Calu3 (cell line): ENCODE measurements at places on chromosomes 12 and 14.
A peak's percentile ranks its signal among the peaks of the same experiment; 100 is the strongest.

DNA sequence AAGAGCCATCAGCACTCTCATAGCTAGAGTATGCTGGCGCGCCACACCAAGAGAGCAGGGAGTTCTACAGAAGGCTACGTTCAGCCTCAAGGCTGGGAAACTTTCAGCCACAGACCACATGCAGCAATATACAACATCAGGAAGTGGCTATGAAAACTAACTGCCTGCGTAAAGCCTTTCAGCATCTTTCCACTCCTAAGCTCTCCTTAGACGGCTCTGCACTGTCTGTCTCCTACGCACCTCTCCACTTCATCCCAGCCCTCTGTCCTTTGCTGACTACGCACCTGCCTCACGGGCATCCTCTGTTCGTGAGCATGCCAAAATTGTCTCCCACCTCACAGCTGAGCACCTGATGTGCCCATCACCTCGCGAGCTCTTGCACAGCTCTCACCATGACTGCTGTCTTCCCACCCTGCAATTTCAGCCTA is 9.7 kb downstream of the MPHOSPH9 start:
- no peak for DNase-seq

DNA sequence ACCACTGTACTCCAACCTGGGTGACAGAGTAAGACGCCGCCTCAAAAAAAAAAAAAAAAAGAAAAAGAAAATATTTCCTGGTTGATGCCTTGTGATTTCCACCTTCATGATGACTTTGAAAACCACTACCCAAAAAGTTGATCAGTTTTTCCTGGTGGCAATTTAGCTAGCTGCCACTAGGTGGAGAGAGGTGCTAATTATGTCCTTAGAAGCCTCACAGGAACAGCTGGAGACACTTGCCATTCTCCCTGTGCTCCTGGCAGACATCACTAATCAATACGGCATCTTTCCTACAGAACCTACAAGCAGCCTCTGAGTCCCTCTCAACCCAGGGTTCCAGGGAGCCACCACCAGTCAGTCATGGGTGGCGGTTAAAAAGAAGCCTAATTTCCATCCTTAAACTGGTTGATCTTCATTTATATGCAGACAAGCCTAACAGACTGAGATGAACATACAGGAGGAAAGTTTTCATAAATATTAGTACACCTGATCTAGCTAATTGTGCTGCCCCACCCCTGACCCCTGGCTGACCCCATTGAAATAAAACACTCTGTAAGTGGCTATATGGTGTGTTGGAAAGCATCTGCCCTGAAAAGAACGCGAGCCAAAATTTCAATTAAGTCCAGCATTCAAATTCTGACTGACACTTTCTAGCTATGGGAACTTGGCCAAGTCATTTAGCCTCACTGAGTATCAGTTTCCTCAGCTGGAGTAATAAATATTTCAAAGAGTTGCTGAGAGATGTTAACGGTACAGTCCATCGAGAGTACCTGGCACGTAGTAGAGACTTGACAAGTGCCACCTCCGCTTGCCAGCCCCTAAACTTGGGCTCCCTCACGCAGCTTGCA is 6.2 kb upstream of the OAS1 start:
- peak; percentile 64 for DNase-seq

- no peak for DNase-seq
These were observed 155.6 kb upstream of the IFNG-AS1 start for GRCh38 chr12:67833602-67834001.

GRCh38 chr12:101491329-101491728 is 16.2 kb downstream of the SPIC start:
- DNase-seq = no peak

- DNase-seq = no peak
These were observed 57.7 kb downstream of the ADGRD1 start for GRCh38 chr12:131011165-131012079.

GRCh38 chr14:59020382-59020781 is 168.1 kb upstream of the DAAM1 start:
- DNase-seq = peak; percentile 38

DNA sequence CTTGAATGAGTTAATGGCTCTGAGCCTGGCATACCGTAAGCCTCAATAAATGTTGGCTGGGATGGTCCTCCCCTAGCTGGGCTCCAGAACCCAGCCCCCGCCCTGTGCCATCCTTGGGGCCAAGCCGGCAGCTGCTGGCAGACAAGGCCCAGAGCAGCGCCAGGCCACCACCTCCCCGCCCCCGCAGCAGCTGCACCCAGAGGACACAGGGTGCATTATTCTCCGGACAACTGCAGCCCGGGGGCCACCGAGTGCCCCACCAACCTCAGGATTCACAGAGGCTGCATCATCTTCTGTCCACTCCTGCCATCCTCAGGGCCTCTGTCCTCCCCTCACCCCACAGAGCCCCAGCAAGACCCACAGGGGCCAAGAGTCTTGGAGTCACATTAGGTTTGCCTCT is 92.7 kb downstream of the NCOR2 start:
- no peak for DNase-seq

DNA sequence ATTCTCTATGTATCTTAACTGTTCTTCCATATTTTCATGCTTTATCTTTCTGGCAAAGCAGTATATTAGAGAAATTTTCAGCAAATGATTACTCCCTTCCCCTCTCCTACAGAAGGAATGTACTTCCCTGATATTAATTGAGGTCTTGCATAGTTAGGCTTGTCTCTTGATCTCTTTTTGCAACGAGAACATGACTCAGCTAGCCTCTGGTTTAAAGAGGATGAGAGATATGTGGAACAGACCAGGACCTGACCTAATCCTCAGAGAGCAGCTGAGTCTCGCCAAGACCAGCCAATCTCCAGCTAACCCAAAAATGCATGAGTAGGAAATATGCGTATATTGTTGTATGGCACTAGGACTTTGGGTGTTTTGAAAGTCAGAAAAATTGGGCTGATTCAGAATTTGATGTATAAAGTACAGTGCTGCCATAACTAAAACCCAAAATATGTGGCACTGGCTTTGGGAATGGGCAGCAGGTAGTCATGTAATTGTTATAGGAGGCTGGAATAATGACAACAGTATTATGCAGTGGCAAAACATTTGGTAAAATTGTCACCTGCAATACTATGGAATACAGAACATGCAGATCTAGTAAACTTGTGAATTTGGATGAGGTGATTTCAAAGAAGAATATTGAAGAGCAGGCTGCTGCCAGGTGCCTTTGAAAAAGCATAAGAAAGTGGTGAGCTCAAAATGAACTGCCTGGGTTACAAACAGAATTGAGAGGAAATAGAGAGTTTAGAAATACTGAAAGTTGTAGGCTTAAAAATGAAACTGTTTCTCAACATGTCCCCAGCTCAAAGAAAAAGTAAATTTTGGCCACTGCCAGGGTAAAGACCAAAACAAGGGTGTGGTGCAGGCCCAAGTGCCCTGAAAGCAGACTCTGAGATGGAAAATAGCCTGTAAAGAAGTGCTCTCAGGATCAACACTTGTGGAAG is 9.3 kb upstream of the USP15 start:
- DNase-seq = no peak

- no peak for DNase-seq
These were observed 34.4 kb upstream of the CCNT1 start for GRCh38 chr12:48750769-48751356.

DNA sequence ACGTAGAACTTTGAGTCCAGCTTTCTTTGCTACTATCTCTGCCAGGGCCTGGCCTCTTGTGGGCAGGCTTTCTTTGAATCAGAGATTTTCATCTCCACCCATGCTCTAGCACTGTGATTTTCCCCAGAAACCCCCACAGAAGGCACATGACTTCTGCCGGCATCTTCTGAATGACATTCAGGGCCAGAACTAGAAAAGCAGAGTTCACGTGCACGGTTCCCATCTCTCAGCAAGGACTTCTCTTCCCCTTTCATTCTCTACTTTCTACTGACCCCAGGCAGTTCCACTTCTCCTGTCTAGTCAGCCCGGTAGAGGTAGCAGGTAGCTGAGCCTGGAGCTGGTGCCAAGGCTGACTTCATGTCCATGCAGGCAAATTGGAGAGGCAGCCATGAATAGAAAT is 26.9 kb downstream of the BATF start:
- DNase-seq = no peak

- DNase-seq = no peak
These were observed 72.5 kb downstream of the LGMN start for GRCh38 chr14:92675976-92676375.

DNA sequence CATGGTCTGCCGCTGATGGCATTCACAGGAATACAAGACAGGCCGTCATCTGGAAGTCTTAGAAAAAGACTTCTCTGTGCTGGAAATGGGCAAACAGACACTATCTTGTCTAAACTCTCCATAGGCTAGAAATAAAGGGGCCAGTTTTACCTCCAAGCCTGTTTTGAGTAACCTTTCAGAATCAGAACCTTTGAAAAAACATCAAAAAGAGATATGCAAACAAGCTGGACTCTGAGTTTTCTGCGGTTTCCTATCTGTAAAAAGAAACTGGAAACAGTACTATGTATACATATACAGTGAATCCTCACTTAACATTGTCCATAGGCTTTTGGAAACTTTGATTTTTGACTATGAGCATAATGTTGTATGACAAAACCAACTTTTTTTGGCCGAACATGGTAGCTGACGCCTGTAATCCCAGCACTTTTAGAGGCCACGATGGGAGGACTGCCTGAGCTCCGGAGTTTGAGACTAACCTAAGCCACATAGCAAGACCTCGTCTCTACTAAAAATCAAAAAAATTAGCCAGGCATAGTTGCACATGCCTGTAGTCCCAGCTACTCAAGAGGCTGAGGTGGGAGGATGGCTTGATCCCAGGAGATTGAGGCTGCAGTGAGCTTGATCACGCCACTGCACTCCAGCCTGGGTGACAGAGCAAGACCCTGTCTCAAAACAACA is 92.9 kb upstream of the MAX start:
- DNase-seq = no peak

GRCh38 chr12:81530352-81530751 is 228.8 kb downstream of the PPFIA2 start:
- DNase-seq = no peak

GRCh38 chr14:69767369-69767999 is 542 bp downstream of the SRSF5 start:
- peak; percentile 94 for DNase-seq

GRCh38 chr14:21001218-21001617 is 2.1 kb downstream of the SLC39A2 start:
- no peak for DNase-seq

- no peak for DNase-seq
These were observed 196.3 kb downstream of the EPS8 start for GRCh38 chr12:15592934-15593333.

- DNase-seq = no peak
These were observed 1.3 kb downstream of the TM7SF3 start for GRCh38 chr12:27012982-27013255.

- peak; percentile 47 for DNase-seq
These were observed 142.3 kb upstream of the TMPO start for GRCh38 chr12:98373025-98373554.

GRCh38 chr12:22525426-22525825 is 18.9 kb downstream of the C2CD5 start:
- no peak for DNase-seq

- no peak for DNase-seq
These were observed 349.2 kb upstream of the LMO3 start for GRCh38 chr12:16955083-16955657.

GRCh38 chr12:91422811-91423692 is 240.4 kb upstream of the DCN start:
- DNase-seq = no peak

DNA sequence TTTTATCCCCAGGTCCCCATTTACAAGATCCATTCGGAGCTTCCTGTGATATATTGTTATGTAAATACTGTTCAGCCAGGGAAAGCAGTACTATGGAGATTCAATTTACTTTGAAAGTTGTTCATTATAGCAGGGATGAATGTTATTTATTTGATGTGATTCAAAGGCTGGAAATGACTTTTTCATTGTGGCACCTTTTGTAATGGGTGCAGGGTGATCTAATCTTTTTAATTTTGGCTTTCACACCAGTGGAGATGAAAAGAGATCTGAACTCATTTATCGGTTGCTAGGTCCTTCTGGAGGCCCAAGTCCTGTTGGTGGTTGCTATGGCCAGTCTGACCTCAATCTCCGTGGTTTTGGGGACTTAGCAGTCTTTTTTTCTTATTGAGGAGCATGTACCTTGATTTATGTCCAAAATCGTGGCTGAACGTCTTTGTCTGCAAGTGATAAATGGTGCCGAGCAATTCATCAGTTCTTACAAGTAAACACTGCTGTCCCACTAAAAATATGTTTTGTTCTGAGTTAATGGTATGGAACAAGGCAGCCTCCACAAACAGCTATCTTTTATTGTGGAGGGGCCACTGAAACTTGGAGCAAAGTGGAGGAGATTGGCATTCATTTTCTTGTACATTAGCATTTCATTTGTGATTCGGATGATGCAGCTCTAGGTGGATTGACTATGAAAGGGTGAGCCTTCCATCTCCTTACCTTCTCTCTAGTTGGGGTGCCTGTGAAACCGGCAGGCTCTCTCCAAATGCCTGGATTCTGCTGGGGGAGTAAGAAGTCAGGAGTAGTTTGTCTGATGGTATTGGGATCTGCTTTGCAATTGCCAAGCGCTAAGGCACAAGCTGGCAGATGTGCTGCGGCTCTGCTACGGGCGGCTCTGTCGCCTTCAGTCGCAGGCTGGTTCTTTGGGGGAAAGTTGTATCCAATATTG is 2.0 kb downstream of the RMST start:
- DNase-seq = no peak

DNA sequence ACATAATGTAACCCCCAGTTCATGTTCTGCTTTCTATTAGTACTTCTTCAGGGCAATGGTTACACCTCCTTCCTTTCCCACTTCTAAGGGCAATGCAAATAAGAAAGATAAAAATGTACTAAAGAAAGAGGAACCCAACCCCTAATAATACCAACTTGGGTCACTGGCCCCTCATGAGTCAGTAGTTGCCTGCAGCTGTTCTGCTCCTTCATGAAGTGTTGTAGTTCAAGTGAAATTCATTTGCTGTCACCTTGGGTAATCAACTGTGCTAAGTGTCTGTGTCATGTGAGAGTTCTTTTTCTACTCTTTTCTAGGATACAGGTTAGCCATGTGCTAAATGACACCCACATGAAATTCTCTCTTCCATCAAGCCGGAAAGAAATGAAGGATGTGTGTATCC is 91.8 kb downstream of the PLXNC1 start:
- DNase-seq = no peak

DNA sequence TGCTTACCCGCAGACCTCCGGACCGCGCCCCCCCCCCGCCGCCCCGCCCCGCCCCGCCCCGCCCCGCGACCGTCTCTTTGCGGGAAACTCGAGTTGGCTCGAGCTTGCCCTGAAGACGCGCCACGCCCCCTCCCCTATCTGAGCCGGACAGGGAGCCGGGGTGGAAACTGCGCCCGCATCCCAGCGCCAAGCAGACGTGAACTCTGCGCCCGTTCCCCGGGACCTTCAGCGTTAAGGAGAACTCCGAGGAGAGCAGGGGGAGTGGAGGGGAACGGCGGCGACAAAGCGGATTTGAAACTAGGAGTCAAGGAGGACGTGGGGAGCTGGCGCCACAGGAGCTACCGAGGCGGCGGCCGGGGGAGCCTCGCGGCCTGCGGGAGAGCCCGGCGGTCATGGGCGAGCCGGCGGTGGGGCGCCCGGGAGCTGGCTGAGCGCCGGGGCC is at the start of gene KCNK13:
Gene KCNK13 (plus strand): TSS at position 310 of the 442 bp plus-strand sequence. CDS start 212 bp downstream, outside the sequence.
- DNase-seq = peak; percentile 20

- DNase-seq = no peak
These were observed at the start of gene FGF6 for GRCh38 chr12:4445156-4446101. Gene FGF6 (minus strand): TSS chr12:4445815. CDS start chr12:4445570, 245 bp downstream.
